ENCODE measurements at places on chromosomes 7 and 10.

GRCh38 chr7:17500736-17501135 lies 202.3 kb downstream of the AHR start:
- no peak for DNase-seq

DNA sequence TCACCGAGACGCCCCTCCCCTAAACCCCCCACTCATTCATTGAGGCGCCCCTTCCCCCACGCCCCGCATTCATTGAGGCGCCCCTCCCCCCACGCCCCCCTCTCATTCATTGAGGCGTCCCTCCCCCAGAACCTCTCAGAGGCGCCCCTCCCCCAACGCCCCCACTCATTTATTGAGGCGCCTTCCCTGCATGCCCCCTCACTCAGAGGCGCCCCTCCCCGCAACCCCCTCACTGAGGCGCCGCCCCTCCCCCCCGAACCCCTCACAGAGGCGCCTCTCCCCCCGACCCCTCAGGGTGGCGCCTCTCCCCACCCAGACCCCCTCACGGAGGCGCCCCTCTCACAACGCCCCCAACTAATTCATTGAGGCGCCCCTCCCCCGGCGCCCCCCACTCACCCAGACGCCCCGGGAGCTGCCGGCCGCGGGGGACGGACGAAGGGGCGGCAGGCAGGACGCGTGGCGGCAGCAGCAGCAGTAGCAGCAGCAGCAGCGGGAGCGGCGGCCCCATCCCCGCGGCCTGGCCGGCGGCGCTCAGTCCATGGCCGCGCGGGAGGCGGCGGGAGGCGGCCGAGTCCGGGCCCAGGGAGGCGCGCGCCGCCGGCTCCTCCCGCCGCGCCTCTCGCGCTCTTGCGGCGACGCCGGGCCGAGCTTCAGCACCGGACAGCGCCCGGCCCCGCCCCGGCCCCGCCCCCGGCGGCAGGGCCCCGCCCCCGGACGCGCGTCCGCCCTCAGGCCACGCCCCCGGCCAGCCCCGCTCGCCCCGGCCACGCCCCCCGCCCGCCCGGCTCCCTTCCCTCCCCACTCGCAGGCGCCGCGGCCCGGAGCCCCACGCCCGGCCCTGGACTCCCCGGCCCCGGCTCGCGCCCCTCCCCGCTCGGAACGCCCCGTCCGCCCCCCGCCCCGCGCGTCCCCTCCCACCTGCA lies at the start of gene PTPRN2:
Gene PTPRN2, minus strand, starts transcription at position 662 of the 923 bp plus-strand sequence.
- DNase-seq: peak; percentile 20

DNA sequence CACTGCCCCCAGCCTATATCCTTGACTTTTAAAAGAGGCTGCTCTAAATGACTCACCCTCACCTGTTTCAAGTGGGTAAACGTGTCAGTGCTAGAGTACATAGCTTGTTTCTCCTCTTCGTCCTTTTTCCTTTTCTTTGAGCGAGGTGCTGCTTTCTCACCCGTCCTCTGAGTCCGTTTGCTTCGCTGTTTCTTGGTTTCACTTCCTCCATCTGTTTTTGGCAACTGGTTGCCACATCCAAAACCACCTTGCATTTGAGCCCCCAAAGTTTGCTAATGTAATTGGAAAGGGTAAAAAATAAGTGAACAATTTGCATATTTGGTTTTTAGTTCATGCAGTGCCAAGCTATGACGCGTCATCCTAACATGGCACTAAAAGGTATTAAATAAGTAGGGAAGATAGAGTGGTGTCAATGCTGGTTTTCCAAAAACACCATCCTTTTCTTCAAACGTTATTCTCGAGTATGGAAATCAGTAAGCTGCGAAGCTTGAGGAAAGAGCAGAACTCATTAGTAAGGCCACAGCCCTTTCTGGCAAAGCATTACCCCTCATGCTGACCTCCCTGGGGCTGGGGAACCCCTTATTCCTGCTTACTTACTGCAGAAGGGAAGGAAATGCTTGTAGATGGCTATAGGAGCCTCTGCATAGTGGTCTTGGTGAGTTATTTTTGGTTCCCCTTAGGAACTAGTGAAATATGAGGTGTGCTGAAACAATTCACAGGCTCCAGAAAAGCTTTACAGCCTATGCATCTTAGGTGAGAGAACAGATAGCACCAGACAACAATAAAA lies 133.5 kb downstream of the GALNT11 start:
- DNase-seq: peak; percentile 67

DNA sequence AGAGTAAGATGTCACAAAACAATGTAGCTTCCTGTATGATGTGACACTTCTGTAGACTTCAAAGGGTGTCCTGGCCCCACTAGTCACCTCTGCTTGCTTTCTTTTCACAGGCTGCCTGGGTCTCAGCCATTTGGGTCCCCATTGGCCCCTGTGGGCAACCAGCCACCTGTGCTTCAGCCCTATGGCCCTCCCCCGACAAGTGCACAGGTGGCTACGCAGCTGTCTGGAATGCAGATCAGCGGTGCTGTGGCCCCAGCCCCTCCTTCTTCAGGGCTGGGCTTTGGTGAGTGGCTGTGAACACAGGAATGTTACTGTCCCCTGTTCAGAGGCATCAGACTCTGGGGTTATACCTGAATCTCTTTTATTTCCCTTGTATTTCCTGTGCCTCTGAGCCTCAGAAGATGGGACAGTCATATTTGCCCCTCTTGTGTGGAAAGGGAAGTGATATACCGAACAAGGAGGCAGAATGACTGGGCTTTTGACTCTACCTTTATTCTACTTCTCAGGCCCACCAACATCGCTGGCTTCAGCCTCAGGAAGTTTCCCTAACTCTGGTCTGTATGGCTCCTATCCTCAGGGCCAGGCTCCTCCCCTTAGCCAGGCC lies 15.4 kb downstream of the SEC24C start:
- DNase-seq: no peak

DNA sequence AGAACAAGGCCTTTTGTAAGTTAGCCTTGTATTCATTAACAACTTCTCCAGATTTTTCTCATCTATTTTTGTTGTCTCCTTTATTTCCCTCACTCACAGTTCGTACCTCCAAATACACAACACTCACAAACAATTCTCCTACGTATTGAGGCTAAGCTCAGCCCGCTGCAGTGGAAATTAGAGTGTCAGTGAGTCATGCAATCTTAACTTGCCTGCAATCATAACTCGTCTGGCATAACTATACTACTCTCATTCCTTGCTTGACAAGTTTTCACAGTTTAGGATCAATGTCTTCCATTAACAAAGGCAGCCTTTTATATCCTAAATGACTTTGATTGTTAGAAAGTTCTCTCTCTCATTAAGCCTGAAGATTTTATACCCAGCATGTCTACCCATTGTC lies 23.8 kb downstream of the TMEM196 start:
- no peak for DNase-seq

DNA sequence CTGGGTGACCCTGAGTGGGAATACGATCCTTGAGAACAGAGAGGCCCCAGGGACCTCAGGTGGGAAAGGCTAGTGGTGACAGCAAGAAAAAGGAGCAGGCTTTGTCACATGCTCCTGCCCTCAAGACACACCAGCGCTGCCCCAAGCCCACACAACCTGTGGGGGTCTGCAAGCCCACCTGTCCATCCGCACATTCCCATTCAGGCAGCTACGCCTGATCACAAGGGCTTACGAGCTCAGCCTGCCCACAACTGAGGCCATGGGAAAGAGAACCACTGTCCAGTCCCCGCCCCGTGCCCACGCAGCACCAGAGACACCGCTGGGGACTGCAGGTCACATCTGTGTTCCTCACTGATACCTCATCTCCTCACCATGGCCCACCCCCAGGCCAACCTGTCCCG lies 26.7 kb downstream of the EBF3 start:
- DNase-seq: no peak

DNA sequence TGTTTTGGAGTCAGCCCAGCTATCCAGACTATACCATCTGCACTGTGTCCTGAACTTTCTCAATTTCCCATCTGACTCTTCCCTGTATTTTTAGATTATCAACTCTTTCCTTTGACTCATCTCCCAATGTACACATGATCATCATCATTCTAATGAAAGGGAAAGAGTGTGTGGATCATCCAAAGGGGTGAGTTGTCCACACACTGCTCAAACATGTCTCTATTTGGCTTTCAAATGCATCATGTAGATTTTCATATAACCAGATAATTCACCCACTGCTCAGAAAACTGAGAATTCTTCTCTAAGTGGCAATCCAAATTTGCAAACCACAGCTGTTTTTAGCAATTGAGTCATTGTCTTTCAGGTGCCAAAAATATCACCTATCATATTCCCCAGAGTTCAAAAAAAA lies 190.2 kb upstream of the HPS1 start:
- DNase-seq: no peak

DNA sequence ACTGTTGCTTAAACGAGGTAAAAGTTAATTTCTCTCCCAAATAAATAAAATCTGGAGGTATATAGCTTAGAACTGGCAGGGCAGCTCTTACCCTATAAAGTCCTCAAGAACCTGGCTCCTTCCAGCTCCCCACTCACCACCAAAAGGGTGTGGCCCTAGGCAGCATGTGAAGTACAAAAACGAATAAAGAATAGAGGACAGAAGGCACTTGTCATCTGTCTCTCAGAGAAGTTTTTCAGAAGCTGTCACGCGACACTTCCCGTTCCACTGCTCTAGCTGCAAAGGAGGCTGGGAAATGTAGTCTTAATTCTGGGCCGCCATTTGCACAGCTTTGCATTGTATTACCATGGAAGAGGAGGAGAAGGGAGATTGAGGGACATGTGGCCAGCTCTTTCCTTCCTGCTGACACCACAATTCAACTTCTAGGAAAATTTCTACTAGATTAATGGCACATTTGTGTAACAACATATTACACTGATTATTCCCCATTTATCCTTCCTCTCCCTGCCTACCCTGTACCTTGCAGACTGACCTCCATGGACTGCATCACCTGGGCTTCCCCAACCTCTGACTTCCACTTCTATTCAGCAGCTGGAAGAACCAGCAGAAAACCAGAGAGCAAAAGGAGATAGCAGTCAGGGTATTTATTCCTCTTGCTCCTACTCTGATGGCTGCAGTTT lies 62.2 kb downstream of the CCDC71L start:
- DNase-seq: peak; percentile 52

DNA sequence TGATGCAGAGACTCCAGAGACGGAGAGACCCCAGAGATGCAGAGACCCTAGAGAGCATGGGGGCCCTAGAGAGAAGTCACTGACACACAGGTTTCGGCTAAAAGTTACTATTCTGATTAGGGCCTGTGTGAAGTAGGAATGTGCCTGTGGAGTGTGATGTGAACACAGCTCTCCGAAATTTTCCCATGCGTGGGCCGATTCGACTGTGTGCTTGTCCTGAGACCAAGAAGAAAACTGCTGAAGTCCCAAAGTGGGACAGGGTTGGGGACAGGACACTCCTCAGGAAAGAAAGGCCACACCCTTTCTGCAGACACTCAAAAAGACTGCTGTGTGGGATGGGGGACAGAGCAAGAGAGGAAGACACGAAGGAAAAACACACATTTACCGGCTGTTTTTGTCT lies 533.5 kb downstream of the PTPRN2 start:
- DNase-seq: no peak

DNA sequence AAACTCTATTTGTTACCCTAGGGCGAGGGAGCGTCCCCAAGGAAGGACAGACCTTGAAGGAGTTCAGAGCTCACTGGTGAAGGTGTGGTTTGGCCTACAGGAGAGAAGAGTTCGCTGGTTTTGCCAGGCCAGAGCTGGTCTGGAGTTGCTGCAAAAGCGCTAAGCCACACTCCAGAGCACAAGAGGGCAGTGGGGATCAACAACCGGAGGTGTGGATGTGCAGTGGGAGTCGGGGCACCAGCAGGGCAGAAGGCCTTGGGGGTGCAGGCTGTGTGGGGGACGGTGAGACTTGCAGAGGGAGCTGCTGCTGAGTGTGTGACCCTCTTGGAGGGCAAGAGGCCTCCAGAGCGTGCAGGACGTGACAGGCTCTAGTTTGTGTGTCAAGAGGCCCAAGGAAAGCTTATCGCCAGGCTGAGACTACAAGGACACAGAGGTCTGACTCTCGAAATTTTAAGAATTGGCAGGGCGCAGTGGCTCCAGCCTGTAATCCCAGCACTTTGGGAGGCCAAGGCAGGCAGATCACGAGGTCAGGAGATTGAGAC lies 14.3 kb upstream of the CUL1 start:
- no peak for DNase-seq

DNA sequence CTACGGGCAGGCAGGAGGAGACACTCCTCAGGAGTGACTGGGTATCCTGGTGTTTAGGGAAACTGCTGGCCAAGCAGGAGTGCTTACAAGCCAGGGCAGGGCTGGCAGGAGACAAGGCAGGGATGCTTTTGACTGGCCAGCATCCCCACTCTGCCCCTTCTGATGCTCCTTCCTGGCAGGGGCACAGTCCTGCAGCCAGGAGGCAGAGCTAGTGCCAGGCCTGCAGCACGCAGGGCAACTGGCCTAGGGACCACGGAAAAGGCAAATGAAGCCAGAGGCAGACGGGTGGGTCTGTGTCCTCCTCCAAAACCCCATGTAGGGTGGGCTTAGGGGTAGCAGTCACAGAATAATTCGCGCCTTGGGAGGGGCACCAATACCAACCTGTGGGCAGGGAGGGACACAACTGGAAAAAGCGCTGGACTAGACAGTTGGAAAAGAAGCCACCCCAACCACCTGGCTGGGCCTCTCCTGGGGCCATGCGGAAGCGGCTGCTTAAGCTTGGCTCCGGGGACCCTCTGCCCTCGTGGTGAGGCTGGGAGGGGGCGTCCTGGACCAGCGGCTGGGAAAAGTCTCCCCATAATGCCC lies 4.8 kb downstream of the IMPDH1 start:
- no peak for DNase-seq

All from memory B cell (primary cell).